ENCODE measurements at places on chromosomes 3 and 15.

DNA sequence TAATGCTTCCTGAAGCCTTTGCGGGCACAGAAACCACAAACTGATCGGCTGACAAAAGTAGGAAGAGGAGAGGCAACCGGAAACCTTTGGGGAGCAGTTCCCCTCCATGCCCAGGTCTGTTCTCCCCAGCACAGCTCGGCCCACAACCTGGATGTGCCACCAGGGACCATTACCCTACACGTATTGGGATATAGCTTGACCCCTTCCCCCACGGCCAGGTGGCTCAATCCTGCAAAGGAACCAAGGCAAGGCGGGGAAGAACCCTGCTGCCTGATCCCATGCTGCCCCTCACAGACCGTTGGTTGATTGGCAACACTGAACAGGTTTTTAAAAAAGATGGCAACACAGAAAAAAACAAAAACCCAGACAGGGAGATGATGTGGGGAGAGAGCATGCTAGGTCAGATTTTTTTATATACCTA lies 19.7 kb upstream of the TCAIM start:
- DNase-seq = no peak

DNA sequence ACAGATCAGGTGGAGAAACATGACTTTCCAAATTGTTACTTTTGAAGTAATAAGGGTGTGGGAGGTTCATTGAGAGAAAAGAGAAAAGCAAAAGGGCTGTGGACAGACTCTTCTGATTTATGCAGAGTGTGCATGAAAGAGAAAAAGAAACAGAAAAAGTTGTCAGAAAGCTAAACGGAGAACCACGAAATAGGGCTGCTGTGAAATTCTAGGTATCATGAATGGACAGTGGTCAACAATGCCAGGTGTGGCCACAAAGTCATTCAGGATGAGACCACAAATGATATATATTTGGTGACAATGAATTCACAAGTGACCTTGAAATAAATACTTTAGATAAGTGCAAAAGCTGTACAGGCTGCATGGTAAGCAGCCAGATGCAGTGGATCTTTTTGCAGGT lies 170.1 kb downstream of the IL5RA start:
- no peak for DNase-seq

GRCh38 chr3:174531262-174531982 lies 327.7 kb upstream of the NAALADL2 start:
- DNase-seq = no peak

DNA sequence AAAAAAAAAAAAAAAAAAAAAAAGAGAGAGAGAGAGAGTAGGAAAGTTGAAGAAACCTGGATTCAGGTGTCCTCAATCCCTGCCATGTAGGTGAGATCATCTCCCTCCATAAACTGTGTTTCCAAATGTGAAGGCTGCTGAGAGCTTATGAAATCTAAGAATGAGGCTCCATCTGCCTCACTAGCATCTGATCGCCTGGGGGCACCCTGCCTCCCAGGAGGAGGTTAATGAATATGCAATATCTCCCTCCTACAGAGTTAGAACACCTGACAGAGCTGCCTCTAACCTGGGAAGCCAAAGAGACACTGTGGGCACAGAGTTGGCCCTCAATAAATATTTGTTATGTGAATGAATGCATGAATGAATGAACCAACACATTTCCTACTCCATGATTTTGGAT lies 23.8 kb upstream of the ZNF148 start:
- no peak for DNase-seq

DNA sequence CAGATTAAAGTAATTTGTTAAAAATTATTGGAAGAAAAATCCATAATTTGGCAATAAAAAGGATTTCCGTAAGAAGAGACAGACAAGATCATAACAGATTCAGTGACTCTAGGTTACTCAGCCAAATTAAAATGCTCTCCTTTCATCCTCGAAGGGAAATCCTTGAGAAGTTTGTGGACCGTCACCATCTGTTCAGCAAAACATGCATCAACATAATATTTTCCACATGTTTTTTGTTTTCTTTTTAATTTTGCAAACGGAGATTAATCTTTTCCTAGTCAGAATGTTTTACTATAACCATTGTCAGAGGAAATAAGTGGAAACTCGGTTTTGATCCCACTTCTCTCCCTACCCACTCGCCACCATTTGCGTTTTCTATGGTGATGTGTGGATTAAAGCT lies 128.3 kb downstream of the TMCO5A start:
- no peak for DNase-seq

DNA sequence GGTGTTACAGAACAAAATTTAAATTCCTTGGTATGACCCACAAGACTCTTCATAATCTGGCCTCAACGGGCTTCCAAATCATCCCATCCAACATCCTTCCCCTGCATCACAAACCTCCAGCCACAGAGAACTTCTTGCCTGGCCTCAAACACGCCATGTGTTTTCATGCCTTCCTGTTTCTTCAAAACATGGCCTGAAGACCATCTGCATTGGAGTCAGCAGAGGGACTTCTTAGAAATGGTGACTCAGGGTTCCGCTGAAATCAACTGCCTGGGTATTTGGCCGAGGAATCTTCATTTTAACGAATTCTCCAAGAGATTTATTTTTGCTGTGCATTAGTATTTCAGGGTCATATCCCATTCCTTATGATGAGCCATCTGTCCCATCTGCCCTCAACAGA lies 138.1 kb upstream of the RAP2B start:
- DNase-seq = no peak

DNA sequence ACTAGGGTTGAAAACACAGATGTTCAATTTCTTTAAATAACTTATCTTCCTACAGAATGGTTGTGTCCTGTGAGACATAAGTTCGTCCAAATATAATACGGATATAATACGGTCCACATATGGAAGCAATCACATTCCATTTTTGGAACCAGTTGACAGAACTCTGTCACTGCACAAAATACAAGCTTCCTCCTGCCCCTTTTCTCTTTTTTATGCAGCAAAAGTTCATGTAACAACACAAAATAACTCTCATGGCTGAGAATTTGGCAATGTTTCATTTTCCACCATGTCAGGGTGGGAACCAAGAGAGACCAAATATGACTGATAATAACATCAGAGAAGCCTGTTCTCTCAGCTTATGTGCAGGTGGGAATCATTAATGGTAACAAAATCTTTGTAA lies 158.1 kb upstream of the ZNF385D start:
- no peak for DNase-seq

DNA sequence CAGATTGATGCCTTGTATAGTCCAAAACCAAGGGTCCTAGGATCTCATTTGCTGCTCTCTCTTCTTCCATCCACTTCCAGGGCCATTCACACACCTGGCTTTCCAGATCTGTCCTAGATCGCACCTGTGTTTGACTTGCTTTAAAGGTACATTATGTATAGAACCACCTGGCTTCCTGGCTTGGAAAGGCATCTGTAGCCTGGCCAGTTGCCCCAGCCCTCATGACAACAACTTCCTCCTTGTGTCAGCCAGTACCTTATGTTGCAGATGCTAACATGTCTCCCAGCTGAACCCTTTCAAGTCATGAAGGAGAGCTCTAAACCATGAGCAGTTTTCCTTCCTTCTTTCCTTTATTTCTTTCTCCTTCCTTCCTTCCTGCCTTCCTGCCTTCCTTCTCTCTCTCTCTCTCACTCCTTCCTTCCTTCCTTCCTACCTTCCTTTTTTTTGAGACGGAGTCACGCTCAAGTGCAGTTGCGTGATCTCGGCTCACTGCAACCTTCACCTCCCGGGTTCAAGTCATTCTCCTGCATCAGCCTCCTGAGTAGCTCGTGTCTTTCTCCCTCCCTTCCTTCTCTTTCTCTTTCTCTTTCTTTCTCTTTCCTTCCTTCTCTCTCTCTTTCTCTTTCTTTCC lies 2.5 kb upstream of the HTR3C start:
- DNase-seq = no peak

- DNase-seq = no peak
Observed at GRCh38 chr3:28856796-28857195, 424.1 kb upstream of the RBMS3 start.

DNA sequence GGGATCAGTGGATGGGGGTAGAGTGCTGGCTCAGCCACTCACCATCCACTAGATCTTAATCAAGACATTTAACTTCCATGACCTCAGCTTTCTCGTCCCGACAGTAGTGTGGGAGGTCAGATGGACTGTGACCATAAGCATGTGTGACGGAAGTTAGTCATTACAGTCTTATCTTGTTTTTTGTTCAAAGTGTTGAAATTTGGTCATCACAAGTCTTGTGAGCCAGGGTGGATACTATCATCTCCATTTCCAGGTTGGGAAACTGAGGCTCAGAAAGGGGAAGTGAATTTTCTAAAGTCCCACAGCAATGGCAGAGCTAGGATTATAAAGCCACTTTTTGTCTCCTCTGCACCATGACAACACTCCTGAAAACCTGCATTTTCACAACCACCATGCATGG lies 32.0 kb upstream of the ITGA11 start:
- DNase-seq = no peak

DNA sequence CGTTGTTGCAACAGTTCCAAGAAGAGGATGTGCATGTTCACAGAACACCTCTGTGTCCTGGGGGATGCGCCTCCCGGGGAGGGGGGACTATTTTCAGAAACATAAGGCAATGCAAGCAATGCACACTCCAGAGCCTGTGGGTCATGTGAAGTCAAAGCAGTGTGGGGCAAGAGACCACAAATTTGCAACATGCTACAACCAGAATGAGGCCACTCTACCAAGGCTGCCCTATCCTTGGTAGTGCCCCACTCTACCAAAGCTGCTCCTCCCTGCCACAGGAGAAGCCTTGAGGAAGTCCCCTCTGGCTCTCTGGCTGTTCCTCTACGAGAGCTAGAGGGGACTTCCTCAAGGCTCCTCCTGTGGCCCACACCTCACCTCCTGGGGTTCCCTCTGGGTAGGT lies 8.4 kb upstream of the NR2C2 start:
- DNase-seq = no peak

- DNase-seq = no peak
Observed at GRCh38 chr3:46705751-46706552, 4.8 kb downstream of the TMIE start.

DNA sequence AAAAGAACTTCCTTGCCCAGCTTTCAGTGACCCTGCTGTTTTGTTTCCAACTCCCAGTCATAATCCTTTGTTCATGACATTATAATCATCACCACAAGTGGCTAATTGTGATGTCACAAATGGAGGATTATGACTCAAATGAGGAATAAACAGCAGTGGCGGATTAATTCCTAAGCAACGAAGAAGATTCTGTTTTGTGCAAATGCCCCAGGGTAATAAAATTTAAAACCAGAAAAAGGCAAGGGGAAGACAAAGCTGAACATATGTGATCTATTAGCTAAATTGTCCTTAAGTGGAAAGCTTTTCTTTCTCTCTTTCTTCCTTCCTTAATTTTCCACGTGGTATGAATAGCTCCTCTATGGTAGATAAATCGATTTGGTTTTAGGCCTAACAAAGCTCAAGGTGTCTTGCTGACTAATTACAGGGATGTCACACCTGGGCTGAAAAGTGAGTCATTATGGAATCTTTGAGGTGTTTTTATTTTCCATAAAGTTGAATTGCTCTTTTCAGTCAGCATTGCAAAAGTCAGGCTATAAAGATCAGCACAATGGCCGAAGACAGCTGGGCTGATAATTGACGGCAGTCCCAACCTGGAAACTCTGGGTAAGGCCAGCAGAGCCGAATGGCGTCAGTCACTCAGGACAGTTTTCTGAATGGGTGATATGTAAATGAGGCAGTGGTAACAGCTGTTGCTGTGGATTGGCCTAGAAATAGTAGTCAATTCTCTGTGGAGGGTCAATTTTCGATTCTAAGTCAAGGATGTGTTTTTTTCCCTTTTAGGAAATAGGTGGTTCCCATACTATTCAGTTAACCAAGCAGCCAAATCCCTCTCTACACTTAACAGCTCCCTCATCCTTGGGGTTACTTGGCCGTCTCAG lies 121.5 kb downstream of the PTPRG start:
- no peak for DNase-seq

GRCh38 chr15:71844916-71845315 lies 34.6 kb downstream of the NR2E3 start:
- DNase-seq = no peak

Measured in NCI-H1694 (cell line).